ENCODE measurements at places on chromosomes 3 and 15.

- DNase-seq: no peak
These were observed 169.4 kb downstream of the TBC1D2B start for GRCh38 chr15:77907824-77908751.

DNA sequence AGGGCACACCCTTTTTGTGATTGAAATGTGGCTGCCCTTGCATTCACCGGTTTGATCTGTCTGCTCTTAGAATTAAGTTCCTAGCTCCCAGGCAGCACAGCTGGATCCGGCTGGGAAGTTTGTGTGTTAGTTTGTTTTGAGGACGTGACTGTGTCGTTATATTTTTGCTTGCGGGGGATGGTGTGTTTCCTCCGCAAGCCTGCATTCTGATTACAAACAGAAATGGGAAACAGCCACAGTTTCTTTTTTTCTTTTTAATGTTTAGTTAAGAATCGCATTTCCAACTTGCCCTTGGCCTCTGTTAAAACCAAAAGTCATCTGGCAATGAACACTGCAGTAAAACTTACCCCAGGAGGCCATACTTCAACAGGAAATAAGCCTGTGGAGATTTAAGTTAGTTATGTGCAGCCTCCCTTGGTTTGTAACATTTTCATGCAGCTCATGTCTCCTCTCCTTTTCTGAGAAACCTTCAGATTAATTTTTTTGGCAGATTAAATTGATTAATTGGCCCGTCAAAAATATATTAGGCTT lies 888 bp downstream of the TMOD3 start:
- DNase-seq: no peak

- peak; percentile 55 for DNase-seq
These were observed 19.2 kb upstream of the CORO2B start for GRCh38 chr15:68559345-68560310.

DNA sequence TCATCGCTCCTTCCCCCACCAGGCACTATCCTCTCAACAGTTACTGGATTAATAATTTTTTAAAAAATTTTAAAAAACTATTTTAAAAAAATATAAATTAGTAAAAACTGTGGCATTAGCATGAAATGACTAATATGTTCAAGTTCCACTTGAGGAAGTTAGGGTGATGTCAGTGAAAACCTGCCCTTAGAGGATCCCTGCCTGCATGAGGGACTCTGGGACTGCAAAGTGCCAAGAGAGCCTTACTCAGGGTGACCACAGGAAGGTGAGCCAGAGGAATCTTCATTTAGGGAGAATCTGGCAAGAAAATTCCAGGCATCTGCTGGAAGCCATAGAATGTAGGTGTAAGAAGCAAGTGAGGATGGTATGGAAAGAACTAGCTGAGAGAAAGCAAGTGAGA lies 157.7 kb upstream of the BCL6 start:
- DNase-seq: no peak

- DNase-seq: no peak
These were observed 159.2 kb downstream of the MEX3B start for GRCh38 chr15:81886591-81886990.

- DNase-seq: no peak
These were observed 406.2 kb downstream of the MFSD1 start for GRCh38 chr3:159208050-159208449.

- no peak for DNase-seq
These were observed 161.4 kb upstream of the IQSEC1 start for GRCh38 chr3:13234666-13235065.

- no peak for DNase-seq
These were observed 315.9 kb downstream of the BCHE start for GRCh38 chr3:165521131-165521871.

DNA sequence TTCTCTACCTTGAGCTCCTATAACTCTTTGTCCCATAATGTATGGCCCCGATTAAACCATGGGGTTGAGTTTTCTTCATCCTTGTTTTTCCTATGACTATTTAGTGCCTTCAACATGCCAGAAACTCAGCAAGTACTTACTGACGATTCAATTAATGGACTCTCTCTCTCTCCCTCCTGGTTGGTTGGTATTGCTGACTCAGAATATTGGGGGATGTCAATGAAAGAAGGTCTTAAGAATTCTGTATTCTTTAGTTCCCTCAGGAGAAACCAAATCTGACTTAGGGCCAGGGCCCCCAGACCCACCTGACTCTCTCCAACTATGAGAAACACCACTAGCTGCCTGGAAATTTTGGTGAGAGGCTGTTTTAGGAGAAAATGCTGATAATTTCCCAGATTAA lies 40.8 kb downstream of the TM4SF4 start:
- DNase-seq: no peak

DNA sequence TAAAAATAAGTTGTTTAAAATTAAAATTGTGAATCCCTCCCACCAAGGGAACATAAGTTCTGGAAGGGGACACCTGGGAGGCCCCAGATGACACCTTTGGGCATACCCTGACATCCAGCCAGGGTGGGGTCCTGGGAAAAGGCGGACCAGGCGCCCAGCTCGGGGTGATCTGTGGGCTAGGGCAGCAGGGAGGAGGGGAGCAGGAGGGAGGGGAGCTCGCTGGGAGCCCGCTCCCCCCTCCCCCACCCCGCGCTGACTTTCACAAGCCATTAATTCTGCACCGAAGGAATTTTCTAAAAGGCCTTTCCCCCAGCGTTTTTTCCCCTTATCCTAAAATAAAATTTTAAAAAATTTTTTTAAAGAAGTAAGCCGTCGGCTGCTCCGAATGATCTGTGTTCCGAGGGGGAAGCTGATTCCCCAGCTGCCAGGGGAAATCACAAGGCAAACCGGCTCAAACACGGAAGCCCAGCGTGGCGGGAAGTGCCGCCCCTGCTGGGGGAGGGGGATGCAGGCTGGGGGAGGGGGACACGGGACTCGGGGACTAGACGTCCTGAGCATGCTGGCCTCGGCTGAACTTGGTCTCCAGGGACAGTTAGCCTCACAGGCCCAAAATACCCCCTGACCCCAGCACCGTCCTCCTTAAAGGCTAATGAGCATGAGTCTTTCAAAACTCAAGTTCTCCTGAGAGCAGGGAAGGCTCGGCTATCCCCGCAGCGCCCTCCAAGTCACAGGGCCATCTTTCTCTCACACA lies 13.9 kb downstream of the PLXND1 start:
- peak; percentile 46 for DNase-seq

GRCh38 chr3:148309390-148310035 lies 388.2 kb upstream of the AGTR1 start:
- DNase-seq: no peak

DNA sequence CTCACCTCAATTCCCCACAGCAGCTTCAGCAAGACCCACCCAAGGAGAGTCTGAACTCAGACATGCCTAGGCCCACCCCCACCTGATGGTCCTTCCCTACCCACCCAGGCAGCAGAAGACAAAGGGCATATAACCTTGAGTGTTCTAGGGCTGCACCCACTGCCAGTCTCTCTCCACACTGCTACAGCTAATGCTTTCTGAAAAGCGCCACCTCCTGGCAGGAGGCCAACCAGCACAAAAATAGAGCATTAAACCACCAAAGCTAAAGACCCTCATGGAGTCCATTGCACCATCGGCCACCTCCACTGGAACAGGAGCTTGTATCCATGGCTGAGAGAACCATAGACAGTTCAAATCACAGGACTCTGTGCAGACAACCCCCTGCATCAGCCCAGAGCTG lies 11.3 kb upstream of the RPL39L start:
- no peak for DNase-seq

- no peak for DNase-seq
These were observed 3.3 kb downstream of the P2RY14 start for GRCh38 chr3:151275091-151275490.

DNA sequence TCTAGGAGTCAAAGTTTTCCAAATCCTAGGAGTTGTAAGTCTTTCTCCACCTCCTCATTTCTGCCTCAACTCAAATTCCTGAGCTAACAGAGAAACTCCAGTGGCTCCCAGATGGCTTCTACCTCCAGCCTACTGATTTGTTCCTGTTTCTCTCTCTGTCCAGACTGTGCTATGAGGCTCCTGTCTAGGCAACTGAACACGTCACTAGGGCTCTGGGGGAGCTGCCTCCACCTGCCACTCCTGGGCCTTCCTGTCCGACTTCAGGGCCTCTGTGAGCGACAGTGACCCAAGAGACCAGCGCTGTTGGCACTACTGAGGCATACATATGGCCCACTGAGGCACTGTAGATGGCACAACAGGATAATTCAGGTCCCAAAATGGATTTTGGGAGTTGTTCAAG lies 71.4 kb downstream of the EXOG start:
- DNase-seq: no peak

DNA sequence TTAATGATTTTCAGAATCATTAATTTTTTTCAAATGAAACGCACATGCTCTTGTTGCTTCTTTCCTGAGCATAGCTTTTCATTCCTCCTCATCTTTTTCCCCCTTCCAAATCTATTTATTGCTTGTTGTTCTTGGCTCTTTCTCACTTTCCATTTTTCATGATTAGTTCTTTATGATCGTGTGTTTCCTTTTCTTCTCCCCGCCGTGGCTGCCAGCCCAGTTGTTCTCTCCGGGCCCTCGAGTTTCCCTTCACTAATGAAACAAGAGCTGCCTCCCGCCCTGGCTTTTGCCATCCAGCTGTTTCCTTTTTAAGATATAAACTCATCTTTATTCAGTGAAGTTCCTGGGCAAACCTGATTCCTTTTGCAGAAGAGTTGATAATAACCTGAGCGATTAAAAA lies 170.2 kb upstream of the NR2F2 start:
- no peak for DNase-seq

GRCh38 chr3:130491431-130491830 lies 25.5 kb upstream of the COL6A6 start:
- no peak for DNase-seq

GRCh38 chr3:117728226-117728625 lies 1018.6 kb downstream of the TUSC7 start:
- DNase-seq: no peak

GRCh38 chr3:102530415-102531181 lies 95.8 kb downstream of the ZPLD1 start:
- DNase-seq: no peak
